Activated CD4-positive, alpha-beta T cell treated with anti-CD3 and anti-CD28 coated beads, Interleukin-2, amount 10 ng/mL, durations not matched to agents 7 days and 5 days (primary cell): ENCODE measurements at places on chromosomes 7 and 10. TPM values are rescaled to one million over a fixed set of nuclear protein-coding genes. Genes with fewer than 3 reads are reported as not detected.

- peaks cover 5% of the 10 kb centered on the region for H3K27me3 ChIP-seq
- no peak overlapping the region for H3K27ac ChIP-seq
- no peak overlapping the region for H3K4me3 ChIP-seq
- no peaks in the 10 kb centered on the region for H3K36me3 ChIP-seq
Observed at GRCh38 chr10:71299071-71299785, 19.8 kb upstream of the SLC29A3 start.

DNA sequence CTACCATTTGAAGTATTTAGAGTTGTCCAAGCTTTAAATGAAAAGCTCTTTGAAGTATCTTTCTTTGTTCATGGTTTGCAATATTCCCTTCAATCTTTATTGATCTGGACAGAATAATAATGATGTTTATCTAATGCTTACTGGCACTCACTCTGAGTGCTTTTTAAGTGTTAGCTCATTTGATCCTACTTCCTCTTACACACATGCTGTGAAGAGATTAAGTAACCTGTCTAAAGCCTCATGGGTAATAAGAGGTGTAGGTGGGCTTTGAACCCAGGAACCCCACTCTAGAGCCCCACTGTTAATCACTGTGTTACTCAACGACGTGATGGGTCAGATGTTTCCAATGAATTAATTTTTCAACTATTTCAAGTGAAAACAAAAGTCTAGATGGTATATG lies 31.1 kb upstream of the ADD3 start:
- H3K4me1 ChIP-seq = peaks cover 11% of the 10 kb centered on the region
- no peak overlapping the region for H3K27ac ChIP-seq
- no peak for DNase-seq
- peaks cover 11% of the 10 kb centered on the region for H3K27me3 ChIP-seq
- H3K4me3 ChIP-seq = no peak overlapping the region

DNA sequence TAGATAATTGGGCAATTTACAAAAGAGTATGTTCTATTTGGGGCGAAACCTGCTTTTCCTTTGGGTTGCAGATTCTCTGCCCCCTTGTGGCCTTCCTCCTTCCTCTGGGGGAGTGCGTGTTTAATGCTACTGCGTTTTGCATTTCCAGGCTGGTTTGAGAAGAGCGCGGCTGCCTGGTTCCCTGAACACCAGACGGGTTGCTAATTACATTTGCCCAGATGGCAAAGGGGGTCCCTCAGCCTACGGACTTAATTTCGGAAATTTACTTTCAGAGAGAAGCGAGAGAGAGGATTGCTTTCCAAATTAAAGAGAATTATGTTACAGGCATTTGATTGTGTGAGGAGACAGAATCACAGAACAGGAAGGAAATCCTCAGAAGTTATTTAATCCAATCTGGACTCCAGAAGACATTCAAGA lies 91.9 kb upstream of the JAZF1 start:
- peak; percentile 20 for DNase-seq
- H3K27me3 ChIP-seq = peaks cover 16% of the 10 kb centered on the region
- no peak overlapping the region for H3K27ac ChIP-seq
- no peak overlapping the region for H3K4me3 ChIP-seq

GRCh38 chr7:123845823-123846216 lies 851 bp downstream of the HYAL4 start:
- H3K36me3 ChIP-seq = no peaks in the 10 kb centered on the region
- peaks cover 11% of the 10 kb centered on the region for H3K27me3 ChIP-seq
- H3K4me3 ChIP-seq = no peak overlapping the region
- no peak for DNase-seq

- H3K36me3 ChIP-seq = peaks cover 42% of the 10 kb centered on the region
- H3K4me3 ChIP-seq = peak overlapping the region; percentile 65
- peak overlapping the region; percentile 94 for H3K27ac ChIP-seq
- peak; percentile 68 for DNase-seq
Observed at GRCh38 chr7:131057015-131057793, 270.5 kb upstream of the MKLN1 start.

GRCh38 chr7:135740889-135741288 lies 7.7 kb downstream of the FAM180A start:
- no peak for DNase-seq
- no peaks in the 10 kb centered on the region for H3K36me3 ChIP-seq

DNA sequence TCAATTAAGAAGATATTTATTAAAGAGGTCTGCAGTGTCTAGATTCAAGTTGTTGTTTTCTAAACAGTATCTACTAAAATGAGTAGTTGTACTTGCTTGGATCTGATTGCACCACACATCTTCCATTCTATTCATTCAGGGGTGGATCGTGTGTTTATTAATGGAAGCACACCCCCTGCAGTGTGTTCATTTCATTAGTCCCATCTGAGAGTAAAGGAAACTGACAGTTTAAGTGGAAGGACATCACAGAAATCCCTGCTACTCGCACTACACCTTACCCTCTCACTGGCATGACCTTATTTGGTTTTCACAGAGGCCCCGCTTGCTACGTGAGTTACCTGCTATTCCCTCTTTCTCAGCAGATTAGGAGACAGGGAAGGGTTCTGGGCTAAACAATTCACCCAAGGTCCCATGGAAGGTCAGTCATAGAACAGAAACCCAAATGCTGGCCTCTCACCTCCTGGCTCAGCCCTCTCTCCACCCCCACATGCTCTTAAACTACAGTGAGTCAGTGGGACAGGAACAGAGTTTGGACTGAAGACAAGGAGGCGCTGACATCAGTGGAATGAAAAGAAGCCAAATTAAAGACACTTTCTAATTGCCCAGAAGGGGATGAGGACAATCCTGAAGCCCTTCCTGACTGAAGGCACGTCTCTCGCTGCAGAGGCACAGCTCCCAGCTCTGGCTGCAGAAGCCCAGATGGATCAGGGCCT lies 369.2 kb upstream of the NRP1 start:
- no peak for DNase-seq
- H3K27ac ChIP-seq = no peak overlapping the region
- no peaks in the 10 kb centered on the region for H3K27me3 ChIP-seq
- H3K4me3 ChIP-seq = no peak overlapping the region
- no peaks in the 10 kb centered on the region for H3K36me3 ChIP-seq

GRCh38 chr10:83075815-83076355 lies 1063.4 kb upstream of the GHITM start:
- no peak overlapping the region for H3K4me3 ChIP-seq
- no peaks in the 10 kb centered on the region for H3K4me1 ChIP-seq
- H3K36me3 ChIP-seq = no peaks in the 10 kb centered on the region

DNA sequence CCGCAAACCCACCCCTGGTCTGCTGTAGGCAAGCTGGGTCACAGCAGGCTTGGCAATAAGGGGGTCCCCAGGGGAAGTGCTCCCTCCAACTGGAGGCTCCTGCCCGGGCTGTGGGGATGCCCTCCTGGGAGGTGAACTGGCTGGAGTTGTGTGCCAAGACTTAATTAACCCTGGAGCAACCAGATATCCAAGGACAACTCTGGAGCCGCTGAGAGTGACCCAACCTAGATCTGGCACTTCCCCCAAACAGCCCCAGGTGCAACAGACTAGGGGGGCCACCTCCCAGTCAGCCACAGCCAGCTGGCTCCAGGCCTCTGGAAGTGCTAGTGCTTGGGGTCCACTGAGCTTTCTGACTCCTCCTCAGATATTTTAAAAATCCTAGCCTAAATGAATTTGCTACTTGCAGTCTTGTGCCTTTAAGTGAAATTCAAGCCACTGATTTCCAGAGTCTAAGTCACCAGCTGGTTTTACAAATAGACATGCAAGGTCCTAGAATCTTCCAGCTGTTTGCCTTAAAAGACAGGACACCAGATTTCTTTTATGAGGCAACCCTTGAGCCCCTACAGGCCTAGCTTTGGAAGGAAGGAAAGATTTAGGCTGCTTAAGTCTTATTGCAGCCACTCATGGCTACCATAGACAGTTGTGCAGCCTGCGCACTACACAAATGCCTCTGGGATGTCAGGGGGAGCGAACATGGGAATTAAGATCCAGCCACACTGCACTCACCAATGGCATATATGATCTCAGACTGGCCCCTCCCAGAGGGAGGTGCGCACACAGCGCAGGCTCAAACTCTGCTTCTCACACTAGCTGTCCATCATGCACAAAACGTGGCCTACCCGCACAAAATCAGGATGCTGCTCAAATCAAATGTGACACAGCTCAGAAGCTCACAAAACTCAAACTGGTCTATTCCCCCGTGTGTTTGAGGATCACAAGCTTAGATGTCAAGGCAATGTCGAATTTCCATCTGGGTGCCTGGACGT lies 42.6 kb upstream of the MYL10 start:
- H3K4me1 ChIP-seq = no peaks in the 10 kb centered on the region
- DNase-seq = no peak
- no peak overlapping the region for H3K4me3 ChIP-seq

DNA sequence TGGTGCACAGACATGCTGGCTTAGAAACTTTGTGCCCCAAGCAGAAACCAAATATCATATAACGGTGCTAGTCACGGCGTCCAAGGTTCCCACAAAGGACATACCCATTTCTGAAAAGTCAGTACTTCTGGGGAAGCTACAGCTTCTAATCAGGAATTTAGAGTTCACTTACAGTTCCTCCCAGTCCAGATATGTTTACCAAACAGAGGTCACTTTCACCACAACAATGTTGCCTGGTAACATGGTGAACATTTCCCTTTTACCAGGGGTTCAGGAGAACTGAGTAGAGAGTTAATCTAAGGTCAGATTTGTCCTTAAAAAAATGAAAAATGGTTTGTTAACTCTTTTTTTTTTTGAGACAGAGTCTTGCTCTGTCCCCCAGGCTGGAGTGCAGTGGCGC lies 265.9 kb upstream of the MKLN1 start:
- peaks cover 25% of the 10 kb centered on the region for H3K36me3 ChIP-seq
- peaks cover 44% of the 10 kb centered on the region for H3K4me1 ChIP-seq

- H3K36me3 ChIP-seq = no peaks in the 10 kb centered on the region
- no peak for DNase-seq
- H3K4me3 ChIP-seq = no peak overlapping the region
- H3K27ac ChIP-seq = no peak overlapping the region
- H3K4me1 ChIP-seq = no peaks in the 10 kb centered on the region
- no peaks in the 10 kb centered on the region for H3K27me3 ChIP-seq
Observed at GRCh38 chr7:72182036-72182435, 230.1 kb downstream of the CALN1 start.

DNA sequence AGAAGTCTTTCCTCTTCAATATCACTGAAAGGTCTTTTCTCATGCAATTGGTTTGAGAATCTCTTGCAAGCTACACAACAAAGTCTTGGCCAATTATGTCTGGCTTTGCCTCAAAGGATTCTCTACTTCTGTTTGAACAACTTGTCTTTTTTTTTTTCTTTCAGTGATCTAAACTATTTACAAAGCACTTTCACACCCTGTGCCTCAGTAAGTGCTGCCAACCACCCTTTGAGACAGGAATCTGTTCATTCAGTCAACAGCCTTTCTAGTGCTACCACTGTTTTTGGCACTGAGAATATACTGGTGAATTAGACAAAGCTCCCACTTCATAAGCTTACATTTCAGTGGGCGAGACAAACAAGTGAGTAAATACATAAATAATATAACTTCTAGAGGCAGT lies 26.9 kb upstream of the SDK1 start:
- H3K4me3 ChIP-seq = no peak overlapping the region
- no peaks in the 10 kb centered on the region for H3K36me3 ChIP-seq
- no peak overlapping the region for H3K27ac ChIP-seq
- H3K4me1 ChIP-seq = no peaks in the 10 kb centered on the region
- no peak for DNase-seq

DNA sequence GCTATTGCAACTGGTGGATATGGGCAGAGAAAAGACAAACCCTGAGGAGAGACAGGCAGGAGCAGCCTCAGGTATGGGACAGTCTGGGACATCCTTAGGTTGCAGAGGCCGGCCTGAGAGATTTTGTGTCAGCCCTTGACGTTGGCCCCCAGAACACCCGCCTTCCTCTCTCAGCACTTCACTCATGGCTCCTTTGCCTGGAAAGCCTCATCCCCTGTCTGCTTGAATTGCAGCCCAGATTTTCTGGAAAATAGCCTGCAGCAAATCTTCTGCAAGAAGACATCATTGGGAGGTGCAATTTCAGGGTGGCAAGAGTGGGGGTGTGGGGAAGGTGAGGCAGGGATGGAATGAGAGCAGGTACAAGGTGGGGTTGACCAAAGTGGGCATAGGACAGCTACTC lies 2.2 kb upstream of the FRMD4A start:
- no peaks in the 10 kb centered on the region for H3K36me3 ChIP-seq
- H3K4me3 ChIP-seq = no peak overlapping the region
- peaks cover 45% of the 10 kb centered on the region for H3K27me3 ChIP-seq
- H3K4me1 ChIP-seq = no peaks in the 10 kb centered on the region

GRCh38 chr7:105352901-105353668 lies 35.6 kb downstream of the SRPK2 start:
- H3K36me3 ChIP-seq = peaks cover 9% of the 10 kb centered on the region
- peaks cover 61% of the 10 kb centered on the region for H3K4me1 ChIP-seq
- peak overlapping the region; percentile 19 for H3K4me3 ChIP-seq
- no peaks in the 10 kb centered on the region for H3K27me3 ChIP-seq

DNA sequence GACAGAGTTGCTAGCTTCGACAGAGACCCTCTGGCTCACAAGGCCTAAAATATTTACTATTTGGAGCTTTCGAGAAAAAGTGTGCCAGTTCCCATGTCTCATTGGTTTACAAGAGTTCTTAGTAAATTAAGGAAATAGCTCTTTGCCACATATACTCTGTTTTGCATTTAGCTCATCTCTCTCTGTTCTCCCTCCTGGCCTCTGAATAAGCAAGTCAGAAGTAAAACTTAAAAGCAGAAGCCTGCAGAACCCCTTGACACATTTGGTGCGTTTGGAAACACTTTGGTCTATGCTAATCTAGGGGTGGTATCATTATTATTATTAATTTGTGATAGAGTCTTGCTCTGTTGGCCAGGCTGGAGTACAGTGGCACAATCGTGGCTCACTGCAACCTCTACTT lies 6.4 kb downstream of the CARD11 start:
- H3K27ac ChIP-seq = peak overlapping the region; percentile 13
- H3K4me3 ChIP-seq = no peak overlapping the region
- H3K36me3 ChIP-seq = peaks cover 68% of the 10 kb centered on the region
- no peaks in the 10 kb centered on the region for H3K27me3 ChIP-seq
- H3K4me1 ChIP-seq = peaks cover 63% of the 10 kb centered on the region

GRCh38 chr7:44094365-44094764 lies 9.8 kb upstream of the AEBP1 start:
- no peak overlapping the region for H3K4me3 ChIP-seq
- H3K4me1 ChIP-seq = peaks cover 23% of the 10 kb centered on the region
- H3K27me3 ChIP-seq = no peaks in the 10 kb centered on the region
- H3K36me3 ChIP-seq = no peaks in the 10 kb centered on the region
- H3K27ac ChIP-seq = no peak overlapping the region
- DNase-seq = no peak

- H3K36me3 ChIP-seq = no peaks in the 10 kb centered on the region
- DNase-seq = no peak
- peaks cover 6% of the 10 kb centered on the region for H3K27me3 ChIP-seq
- H3K27ac ChIP-seq = no peak overlapping the region
- no peaks in the 10 kb centered on the region for H3K4me1 ChIP-seq
Observed at GRCh38 chr10:7561216-7561893, 105.4 kb downstream of the ITIH5 start.

The DOCK4 gene
- total RNA-seq = 0.25 TPM

The SYT15B gene
- total RNA-seq = 0.19 TPM

The MKI67 gene
- total RNA-seq = 345 TPM

The SUV39H2 gene
- 30.9 TPM for total RNA-seq

The HPSE2 gene
- not detected for total RNA-seq

The LAMB1 gene
- total RNA-seq = not detected

The GRM3 gene
- not detected for total RNA-seq

The CCL24 gene
- not detected for total RNA-seq

The CRYGN gene
- not detected for total RNA-seq
